Panc1 (cell line): ENCODE measurements at places on chromosomes 4 and X.

- H3K27me3 ChIP-seq, result no peaks in the 10 kb centered on the region
- no peaks in the 10 kb centered on the region for H3K36me3 ChIP-seq
- no peak overlapping the region for H3K4me3 ChIP-seq
- H3K4me1 ChIP-seq, result no peaks in the 10 kb centered on the region
- H3K27ac ChIP-seq, result no peak overlapping the region
Observed at GRCh38 chrX:8244301-8244700, 73.2 kb upstream of the VCX2 start.

- H3K27me3 ChIP-seq, result no peaks in the 10 kb centered on the region; the same call in 1 of the 2 replicates
- H3K4me1 ChIP-seq, result no peaks in the 10 kb centered on the region
- DNase-seq, result no peak
- no peaks in the 10 kb centered on the region for H3K36me3 ChIP-seq
- no peak overlapping the region for H3K4me3 ChIP-seq
- no peak overlapping the region for H3K27ac ChIP-seq
Observed at GRCh38 chr4:140867356-140867755, 111.2 kb upstream of the TBC1D9 start.

- H3K4me1 ChIP-seq, result no peaks in the 10 kb centered on the region
- no peaks in the 10 kb centered on the region for H3K36me3 ChIP-seq
- no peak overlapping the region for H3K27ac ChIP-seq
Observed at GRCh38 chr4:177947607-177948006, 505.4 kb upstream of the AGA start.

DNA sequence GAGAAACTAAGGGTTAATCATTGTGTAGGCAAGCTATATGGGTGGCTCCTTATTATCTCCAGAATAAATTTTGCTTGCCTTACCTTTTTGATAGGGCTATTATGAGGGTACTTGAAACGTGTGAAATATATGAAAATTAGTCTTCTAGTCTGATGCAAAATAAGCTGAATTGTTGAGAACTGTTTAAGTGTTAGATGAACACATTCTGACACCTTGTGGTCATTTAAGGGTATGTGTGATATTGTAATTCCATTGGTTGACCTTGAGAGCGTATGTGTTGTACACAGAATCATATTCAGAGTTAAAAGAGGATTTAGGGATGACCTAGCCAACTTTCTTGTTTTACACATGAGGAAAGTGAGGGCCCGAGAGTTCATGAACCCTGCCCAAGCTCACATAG is 44.6 kb upstream of the LINC00632 start:
- H3K4me3 ChIP-seq, result no peak overlapping the region
- DNase-seq, result peak; percentile 22
- H3K27me3 ChIP-seq, result no peaks in the 10 kb centered on the region
- H3K27ac ChIP-seq, result no peak overlapping the region
- H3K4me1 ChIP-seq, result no peaks in the 10 kb centered on the region

- no peaks in the 10 kb centered on the region for H3K27me3 ChIP-seq
- DNase-seq, result no peak
- H3K4me1 ChIP-seq, result no peaks in the 10 kb centered on the region
Observed at GRCh38 chrX:18892899-18893298, 91.0 kb downstream of the PHKA2 start.

DNA sequence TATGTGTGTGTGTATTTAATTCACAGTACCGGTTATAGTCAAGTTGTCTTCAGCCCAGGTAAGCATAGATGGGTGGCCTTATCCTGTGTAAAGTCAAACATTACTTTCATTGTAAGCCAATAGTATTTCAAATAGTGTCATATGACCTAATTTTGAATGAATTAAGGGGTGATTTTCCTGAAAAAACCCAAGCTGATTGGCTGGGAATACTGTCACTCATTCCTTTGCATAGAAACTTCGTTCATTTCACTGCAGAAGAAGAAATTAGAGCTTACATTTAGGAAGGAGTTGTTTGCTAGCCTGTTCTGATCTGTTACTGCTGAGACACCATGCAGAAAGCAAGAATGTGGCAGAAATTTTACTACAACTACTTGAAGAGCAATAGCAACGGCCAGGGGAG is 45.4 kb downstream of the SMARCAD1 start:
- no peak overlapping the region for H3K27ac ChIP-seq
- DNase-seq, result no peak
- H3K4me1 ChIP-seq, result no peaks in the 10 kb centered on the region
- no peak overlapping the region for H3K4me3 ChIP-seq

DNA sequence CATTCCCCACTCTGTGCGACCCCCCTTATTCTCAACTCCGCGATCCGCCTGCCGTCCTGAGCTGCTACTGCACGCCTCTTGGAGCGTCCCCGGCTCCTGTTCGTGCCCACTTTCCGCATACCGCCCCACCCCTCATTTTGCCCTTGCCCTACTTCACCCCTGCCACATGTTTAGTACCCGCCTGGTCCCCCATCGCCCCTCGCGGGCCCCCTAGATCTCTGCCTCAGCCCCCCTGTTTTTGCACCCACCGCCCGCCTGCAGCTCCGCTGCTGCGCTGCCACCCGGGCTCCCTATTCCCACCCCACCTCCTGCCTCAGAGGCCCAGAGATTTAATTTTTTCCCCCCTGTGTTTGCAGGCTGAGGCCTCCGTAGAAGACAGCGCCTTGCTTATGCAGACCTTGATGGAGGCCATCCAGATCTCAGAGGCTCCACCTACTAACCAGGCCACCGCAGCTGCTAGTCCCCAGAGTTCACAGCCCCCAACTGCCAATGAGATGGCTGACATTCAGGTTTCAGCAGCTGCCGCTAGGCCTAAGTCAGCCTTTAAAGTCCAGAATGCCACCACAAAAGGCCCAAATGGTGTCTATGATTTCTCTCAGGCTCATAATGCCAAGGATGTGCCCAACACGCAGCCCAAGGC is 1.4 kb downstream of the MAGED1 start:
- peak overlapping the region; percentile 92 for H3K4me3 ChIP-seq
- no peaks in the 10 kb centered on the region for H3K27me3 ChIP-seq
- DNase-seq, result no peak
- H3K36me3 ChIP-seq, result peaks cover 2% of the 10 kb centered on the region
- H3K27ac ChIP-seq, result peak overlapping the region; percentile 88; the same call in 1 of the 2 replicates
- peaks cover 10% of the 10 kb centered on the region for H3K4me1 ChIP-seq

- H3K4me1 ChIP-seq, result no peaks in the 10 kb centered on the region
- H3K4me3 ChIP-seq, result no peak overlapping the region
- H3K27me3 ChIP-seq, result no peaks in the 10 kb centered on the region
- H3K27ac ChIP-seq, result no peak overlapping the region
- H3K36me3 ChIP-seq, result no peaks in the 10 kb centered on the region
Observed at GRCh38 chr4:6119507-6120020, 80.8 kb downstream of the JAKMIP1 start.

GRCh38 chr4:68581383-68582338 is 5.5 kb upstream of the UGT2B17 start:
- H3K4me1 ChIP-seq, result no peaks in the 10 kb centered on the region
- H3K27ac ChIP-seq, result no peak overlapping the region
- H3K27me3 ChIP-seq, result no peaks in the 10 kb centered on the region
- no peak overlapping the region for H3K4me3 ChIP-seq

DNA sequence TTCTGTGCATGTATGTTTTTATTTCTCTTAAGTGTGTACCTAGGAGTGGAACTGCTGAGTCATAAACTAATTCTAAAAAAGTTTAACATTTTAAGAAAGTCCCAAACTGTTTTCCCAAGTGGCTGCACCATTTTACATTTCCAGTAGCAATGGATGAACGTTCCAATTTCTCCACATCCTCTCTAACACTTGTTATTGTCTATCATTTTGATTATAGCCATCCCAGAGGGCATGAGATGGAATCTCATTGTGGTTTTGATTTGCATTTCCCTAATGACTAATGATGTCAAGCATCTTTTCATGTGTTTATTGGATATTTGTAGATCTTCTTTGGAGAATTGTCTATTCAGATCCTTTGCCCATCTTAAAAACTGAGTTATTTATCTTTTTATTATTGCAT is 82.5 kb downstream of the PPEF1 start:
- no peaks in the 10 kb centered on the region for H3K27me3 ChIP-seq
- H3K36me3 ChIP-seq, result no peaks in the 10 kb centered on the region
- no peak overlapping the region for H3K27ac ChIP-seq
- no peak for DNase-seq
- no peaks in the 10 kb centered on the region for H3K4me1 ChIP-seq

- no peak for DNase-seq
- no peaks in the 10 kb centered on the region for H3K27me3 ChIP-seq
- no peaks in the 10 kb centered on the region for H3K36me3 ChIP-seq
- no peaks in the 10 kb centered on the region for H3K4me1 ChIP-seq
- no peak overlapping the region for H3K27ac ChIP-seq
Observed at GRCh38 chr4:182955411-182955810, 38.2 kb upstream of the DCTD start.

DNA sequence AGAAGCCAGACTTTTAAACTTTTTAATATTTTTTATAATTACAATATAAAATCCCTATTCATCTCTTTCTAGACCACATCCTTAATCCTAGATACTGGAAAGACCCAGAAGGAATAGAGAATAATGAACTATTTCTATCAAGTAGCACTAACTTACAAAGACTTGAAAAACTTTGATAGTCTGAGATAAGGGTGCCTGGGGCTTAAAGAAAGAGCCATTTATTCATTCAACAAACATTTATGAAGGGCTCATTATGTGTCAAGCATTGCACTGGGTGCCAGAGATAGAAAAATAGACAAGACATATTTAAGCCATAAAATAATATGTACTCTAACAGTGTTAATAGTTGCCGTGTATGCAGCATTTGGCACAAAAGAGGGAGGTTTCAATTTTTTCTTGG is 178.0 kb upstream of the EMCN start:
- H3K27ac ChIP-seq, result no peak overlapping the region
- no peak overlapping the region for H3K4me3 ChIP-seq
- no peak for DNase-seq
- no peaks in the 10 kb centered on the region; the same call in 1 of the 2 replicates for H3K36me3 ChIP-seq
- H3K4me1 ChIP-seq, result no peaks in the 10 kb centered on the region

GRCh38 chr4:5200513-5200912 is 149.2 kb downstream of the STK32B start:
- DNase-seq, result no peak
- H3K4me1 ChIP-seq, result no peaks in the 10 kb centered on the region
- no peaks in the 10 kb centered on the region for H3K36me3 ChIP-seq
- H3K27me3 ChIP-seq, result no peaks in the 10 kb centered on the region
- no peak overlapping the region for H3K27ac ChIP-seq

DNA sequence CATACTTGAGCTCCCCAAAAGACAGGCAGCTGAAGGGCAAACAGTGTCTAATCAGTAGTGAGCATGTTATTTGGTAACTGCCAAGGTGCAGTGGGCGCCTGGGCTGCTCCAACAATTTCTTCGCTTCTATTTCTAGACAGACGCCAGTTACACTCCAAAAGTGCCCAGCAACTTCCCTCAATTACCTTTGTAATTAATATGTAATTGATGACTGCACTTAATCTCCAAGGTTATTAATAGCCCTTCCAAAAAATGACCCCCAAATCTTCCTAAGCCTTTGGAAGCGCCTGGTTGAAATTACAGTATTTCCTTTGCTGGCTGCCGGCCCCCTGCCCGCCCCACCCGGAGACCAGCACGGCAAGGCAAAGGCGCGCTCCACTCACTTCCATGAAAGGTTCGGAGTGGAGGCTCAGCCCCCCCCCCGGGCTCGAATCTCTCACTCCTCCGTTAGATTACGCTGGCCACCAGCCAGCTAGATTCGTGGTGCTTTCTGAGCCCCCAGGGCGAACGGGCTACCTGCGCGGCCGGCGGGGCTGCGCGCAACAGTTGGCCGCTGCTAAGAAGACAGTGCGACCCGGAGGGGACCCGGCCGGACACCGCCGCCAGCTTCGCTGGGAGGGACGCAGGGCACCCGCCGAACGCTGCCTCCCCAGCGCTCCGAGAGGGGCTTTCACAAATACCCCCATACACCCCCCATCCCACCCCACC is 1.9 kb downstream of the GPC4 start:
- peaks cover 32% of the 10 kb centered on the region for H3K27me3 ChIP-seq
- DNase-seq, result no peak
- no peak overlapping the region for H3K27ac ChIP-seq
- H3K4me3 ChIP-seq, result no peak overlapping the region
- no peaks in the 10 kb centered on the region for H3K36me3 ChIP-seq

GRCh38 chr4:143381189-143382118 is 44.8 kb downstream of the GAB1 start:
- no peaks in the 10 kb centered on the region for H3K27me3 ChIP-seq
- no peaks in the 10 kb centered on the region for H3K4me1 ChIP-seq
- no peak for DNase-seq
- H3K4me3 ChIP-seq, result no peak overlapping the region

GRCh38 chrX:139533444-139533843 is 2.9 kb downstream of the F9 start:
- H3K4me3 ChIP-seq, result no peak overlapping the region
- H3K27ac ChIP-seq, result no peak overlapping the region
- H3K36me3 ChIP-seq, result no peaks in the 10 kb centered on the region
- no peaks in the 10 kb centered on the region for H3K4me1 ChIP-seq
- no peak for DNase-seq

DNA sequence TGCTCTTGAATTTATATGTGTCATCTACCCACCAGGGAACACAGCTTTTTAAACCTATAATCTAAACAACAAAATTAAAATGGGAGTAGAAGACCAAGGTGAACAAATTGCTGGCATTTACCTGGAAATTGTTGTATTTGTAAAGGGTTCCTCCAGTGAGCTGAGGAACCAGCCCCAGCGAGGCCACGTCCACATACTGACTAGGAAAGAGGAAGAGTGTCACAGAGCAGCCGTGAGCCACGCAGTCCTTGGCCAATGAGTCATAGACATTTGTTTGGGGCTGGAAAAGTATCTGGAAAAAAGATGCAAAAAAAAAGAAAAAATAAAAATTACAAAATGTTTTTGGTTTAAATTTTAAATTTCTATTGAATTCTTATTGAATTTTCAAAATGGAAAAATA is 58.7 kb downstream of the METTL14 start:
- H3K4me3 ChIP-seq, result no peak overlapping the region
- H3K27me3 ChIP-seq, result no peaks in the 10 kb centered on the region
- no peak overlapping the region for H3K27ac ChIP-seq
- H3K36me3 ChIP-seq, result no peaks in the 10 kb centered on the region
- DNase-seq, result no peak
- no peaks in the 10 kb centered on the region for H3K4me1 ChIP-seq

DNA sequence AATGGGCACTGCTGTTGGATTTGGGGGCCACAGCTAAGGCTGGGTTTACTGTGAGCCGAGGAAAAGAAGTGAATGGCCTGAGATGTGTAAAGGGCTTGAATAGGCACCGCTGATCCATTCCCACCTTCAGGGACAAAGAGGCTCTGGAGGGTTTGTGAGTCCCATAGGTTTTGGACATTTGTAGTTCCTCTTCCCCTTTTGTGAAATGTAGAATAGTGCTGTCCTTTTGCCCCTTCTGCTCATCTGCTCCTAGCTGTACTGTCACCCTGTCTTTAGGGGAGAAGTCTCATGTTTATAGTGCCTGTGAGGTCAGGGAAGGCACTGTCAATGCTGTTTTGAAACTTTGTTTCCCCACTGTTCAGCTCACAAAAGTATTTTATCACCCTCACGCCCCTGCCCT is 26.4 kb upstream of the CLCN4 start:
- H3K4me3 ChIP-seq, result no peak overlapping the region
- H3K4me1 ChIP-seq, result no peaks in the 10 kb centered on the region
- no peak for DNase-seq
- H3K36me3 ChIP-seq, result no peaks in the 10 kb centered on the region
- no peaks in the 10 kb centered on the region for H3K27me3 ChIP-seq
